Heart right ventricle (tissue), 16 donors: ENCODE measurements at places on chromosomes 16 and 17. TPM values are rescaled to one million over a fixed set of nuclear protein-coding genes. Genes with fewer than 3 reads are reported as not detected.

- H3K4me1 ChIP-seq: no peaks in the 10 kb centered on the region
- H3K27me3 ChIP-seq: no peaks in the 10 kb centered on the region
- H3K36me3 ChIP-seq: no peaks in the 10 kb centered on the region
- H3K27ac ChIP-seq: no peak overlapping the region
- DNase-seq: no peak
- no peak overlapping the region for H3K4me3 ChIP-seq
Observed at GRCh38 chr17:56031636-56032035, 121.6 kb upstream of the ANKFN1 start.

DNA sequence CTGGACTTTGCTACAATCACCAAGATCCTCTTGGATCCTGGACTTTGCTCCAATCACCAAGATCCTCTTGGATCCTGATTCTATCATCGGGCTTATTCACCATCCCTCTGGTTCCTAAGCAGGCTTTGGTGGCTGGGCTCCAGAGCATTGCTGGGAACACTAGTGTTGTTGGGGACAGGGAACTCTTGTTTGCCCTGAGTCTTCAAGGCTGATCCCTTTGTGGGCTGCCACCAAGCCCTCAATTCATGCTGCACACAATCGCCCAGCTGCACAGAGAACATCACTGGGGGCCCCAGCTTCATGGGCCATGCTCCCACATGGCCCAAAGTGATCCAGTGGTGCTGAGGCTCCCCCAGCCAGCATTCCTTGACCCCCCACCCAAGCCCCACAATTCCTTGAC lies 88.3 kb downstream of the TMEM132E start:
- H3K27me3 ChIP-seq: peaks cover 40% of the 10 kb centered on the region
- H3K4me3 ChIP-seq: no peak overlapping the region
- H3K36me3 ChIP-seq: no peaks in the 10 kb centered on the region
- no peak for DNase-seq
- H3K27ac ChIP-seq: no peak overlapping the region

DNA sequence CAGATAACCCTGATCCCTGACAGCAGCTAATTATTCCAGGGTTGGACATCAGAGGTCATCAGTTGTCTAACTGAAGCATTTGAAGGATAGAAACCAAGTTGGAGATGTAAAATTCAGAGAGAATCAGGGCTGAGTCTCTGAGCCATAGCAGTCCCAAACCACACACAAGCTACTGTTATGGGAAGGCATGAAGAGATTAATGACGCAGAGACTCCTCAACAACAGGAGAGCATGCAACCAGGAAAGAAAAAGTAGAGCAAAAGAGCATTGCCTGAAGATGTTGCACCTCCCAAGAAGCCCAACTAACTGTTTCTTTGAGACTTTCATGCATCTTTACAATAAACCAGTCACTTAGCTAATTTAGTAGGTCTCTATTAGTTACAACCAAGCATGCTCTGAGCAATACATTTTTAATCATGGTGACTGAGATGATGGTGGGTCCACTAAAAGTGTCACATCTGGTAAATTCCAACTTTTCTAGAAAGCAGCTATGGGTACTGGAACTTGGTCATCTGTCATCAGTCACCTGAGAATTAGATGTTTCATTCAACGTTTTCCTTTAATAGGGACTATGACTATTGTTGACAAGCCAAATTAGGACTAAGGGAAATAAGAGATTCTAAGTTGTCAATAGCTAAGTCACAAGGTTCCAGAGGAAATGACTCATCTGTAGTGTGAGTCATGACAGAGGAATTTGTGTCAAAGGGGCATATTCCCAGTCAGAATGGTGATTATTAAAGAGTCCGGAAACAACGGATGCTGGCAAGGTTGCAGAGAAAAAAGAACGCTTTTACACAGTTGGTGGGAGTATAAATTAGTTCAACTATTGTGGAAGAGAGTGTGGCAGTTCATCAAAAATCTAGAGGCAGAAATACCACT lies 239.8 kb downstream of the CHD9NB start:
- H3K27ac ChIP-seq: no peak overlapping the region
- H3K4me3 ChIP-seq: no peak overlapping the region
- H3K4me1 ChIP-seq: no peaks in the 10 kb centered on the region
- no peak for DNase-seq
- no peaks in the 10 kb centered on the region for H3K36me3 ChIP-seq
- no peaks in the 10 kb centered on the region for H3K27me3 ChIP-seq

GRCh38 chr17:48555258-48556228 lies 10.6 kb upstream of the HOXB2 start:
- peaks cover 7% of the 10 kb centered on the region for H3K4me1 ChIP-seq
- H3K4me3 ChIP-seq: peak overlapping the region; percentile 54
- H3K36me3 ChIP-seq: no peaks in the 10 kb centered on the region
- no peak for DNase-seq

DNA sequence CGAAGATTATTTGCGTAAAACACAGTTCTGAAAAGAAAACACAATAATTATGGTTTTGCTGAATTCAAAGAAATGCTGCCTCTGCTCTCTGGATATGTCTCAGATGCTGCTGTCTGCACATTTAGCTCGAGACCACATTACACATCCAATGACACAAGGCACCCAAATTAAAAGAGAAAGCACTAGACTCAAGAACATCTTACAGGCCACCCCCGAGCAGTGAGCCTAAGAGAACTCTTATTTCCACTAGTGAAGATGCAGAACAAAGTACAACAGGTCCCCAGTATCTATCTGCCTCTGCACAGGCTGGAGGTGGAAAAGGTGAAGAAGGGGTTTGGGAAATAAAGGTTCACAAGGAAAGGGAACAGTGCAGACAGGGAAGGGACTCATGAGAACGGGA lies 33.5 kb downstream of the GRB2 start:
- no peak overlapping the region for H3K27ac ChIP-seq
- H3K27me3 ChIP-seq: no peaks in the 10 kb centered on the region
- no peak overlapping the region for H3K4me3 ChIP-seq
- no peak for DNase-seq
- H3K36me3 ChIP-seq: no peaks in the 10 kb centered on the region
- peaks cover 28% of the 10 kb centered on the region for H3K4me1 ChIP-seq

The IRX3 gene
- 40.5 TPM for polyA plus RNA-seq

DNA sequence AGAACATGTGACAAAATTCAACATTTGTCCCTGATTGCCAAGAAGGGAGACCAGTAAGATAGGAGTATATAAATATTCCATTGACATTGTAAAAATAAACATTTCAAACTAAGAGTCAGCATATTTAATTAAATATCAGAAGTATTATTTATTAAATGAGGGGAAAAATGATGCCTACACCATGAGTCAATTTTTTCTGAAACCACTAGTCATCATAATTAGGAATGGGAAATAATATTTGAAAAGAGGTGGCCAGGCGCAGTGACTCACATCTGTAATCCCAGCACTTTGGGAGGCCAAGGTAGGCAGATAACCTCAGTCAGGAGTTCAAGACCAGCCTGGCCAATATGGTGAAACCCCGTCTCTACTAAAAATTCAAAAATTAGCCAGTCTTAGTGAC lies 2.1 kb downstream of the CMTM1 start:
- no peak overlapping the region for H3K4me3 ChIP-seq
- peaks cover 39% of the 10 kb centered on the region for H3K36me3 ChIP-seq
- no peak overlapping the region for H3K27ac ChIP-seq
- peaks cover 26% of the 10 kb centered on the region for H3K4me1 ChIP-seq
- H3K27me3 ChIP-seq: no peaks in the 10 kb centered on the region
- no peak for DNase-seq

DNA sequence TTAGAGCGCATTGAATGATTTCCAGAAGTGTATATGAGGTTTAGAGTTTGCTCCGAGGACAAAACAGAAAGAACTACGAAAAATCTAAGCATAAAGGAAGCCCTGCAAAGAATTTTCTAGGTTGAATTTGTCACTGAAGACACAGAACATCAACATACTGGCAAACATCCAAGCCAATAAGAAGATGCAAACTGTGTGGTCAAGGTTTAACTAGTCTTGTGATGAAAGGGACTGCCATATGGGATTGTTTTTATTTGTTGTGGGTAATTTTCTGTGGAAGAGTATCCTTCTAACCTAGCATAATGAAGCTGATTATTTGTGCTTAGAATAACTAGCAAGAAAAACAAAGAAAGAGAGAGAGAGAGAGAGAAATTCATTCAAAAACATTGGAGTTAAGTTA lies 492.0 kb upstream of the ERCC4 start:
- no peak overlapping the region for H3K27ac ChIP-seq
- no peak for DNase-seq
- peaks cover 5% of the 10 kb centered on the region for H3K27me3 ChIP-seq
- H3K4me1 ChIP-seq: no peaks in the 10 kb centered on the region
- no peak overlapping the region for H3K4me3 ChIP-seq

GRCh38 chr17:8072729-8073461 lies 14.6 kb downstream of the ALOX12B start:
- H3K27me3 ChIP-seq: peaks cover 75% of the 10 kb centered on the region
- H3K4me1 ChIP-seq: no peaks in the 10 kb centered on the region
- H3K36me3 ChIP-seq: no peaks in the 10 kb centered on the region
- peak overlapping the region; percentile 8 for H3K4me3 ChIP-seq
- DNase-seq: no peak
- no peak overlapping the region for H3K27ac ChIP-seq
